Posterior cingulate gyrus (tissue), 11 donors: ENCODE measurements at places on chromosomes 7 and 10.

GRCh38 chr10:49419005-49419404 is 23.1 kb upstream of the DRGX start:
- no peak for DNase-seq

GRCh38 chr7:44508328-44509030 is 18.0 kb upstream of the NUDCD3 start:
- no peak for DNase-seq

DNA sequence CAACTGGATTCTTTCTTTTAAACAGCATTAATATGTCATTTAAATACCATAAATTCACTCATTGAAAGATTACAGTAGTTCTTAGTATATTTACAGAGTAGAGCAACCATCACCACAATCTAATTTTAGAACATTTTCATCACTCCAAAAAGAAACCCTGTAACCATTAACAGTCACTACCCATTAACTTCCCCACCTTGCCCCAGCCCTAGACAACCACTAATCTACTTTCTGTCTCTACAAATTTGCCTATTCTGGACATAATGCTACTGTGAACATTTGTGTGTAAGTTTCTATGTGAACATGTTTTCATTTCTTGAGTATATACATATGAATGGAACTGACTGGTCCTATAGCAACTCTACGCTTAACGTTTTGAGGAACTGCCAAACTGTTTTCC is 42.4 kb downstream of the P4HA1 start:
- DNase-seq, result no peak

GRCh38 chr10:4506095-4506494 is 319.9 kb upstream of the AKR1E2 start:
- no peak for DNase-seq

DNA sequence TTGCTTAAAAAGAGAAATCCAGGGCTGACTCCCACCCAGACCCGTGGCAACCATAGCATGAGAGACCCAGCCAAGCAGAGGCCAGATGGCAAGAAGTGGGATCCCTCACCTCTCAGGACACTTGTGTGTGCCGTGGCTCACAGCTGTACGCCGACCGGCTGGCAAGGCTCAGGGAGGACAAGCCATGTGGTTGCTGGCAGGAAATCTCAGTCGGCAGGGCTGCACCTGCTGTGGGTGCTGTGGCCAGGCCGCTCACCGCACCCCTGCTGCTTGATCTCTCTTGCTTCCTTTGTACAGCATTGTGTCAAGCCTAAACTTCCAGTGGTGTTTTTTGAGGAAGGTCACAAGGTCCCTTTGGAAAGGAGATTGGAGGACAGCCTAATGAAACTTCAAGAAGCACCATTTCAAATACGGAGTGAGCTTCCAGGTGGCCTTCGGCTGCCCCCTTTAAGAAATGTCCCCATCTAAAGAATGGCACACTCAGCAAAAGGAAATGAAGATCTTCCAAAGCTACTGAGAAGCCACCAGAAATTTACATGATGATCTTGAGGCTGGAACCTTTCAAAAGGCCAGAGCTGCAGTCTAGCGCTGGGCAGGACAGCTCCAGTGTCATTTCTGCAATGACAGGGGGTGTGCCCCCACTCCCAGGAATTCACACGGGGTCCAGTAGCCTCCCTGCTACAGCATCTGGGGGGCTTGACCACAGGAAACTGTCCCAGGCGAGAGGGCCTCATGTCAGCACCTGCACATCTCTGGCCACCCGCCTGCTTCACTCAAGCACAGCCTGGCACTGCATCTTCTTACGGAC is 409.0 kb upstream of the MGMT start:
- DNase-seq, result no peak

GRCh38 chr7:51276967-51277366 is 39.6 kb downstream of the COBL start:
- peak; percentile 67 for DNase-seq
